ENCODE measurements at places on chromosomes 11 and 22.

DNA sequence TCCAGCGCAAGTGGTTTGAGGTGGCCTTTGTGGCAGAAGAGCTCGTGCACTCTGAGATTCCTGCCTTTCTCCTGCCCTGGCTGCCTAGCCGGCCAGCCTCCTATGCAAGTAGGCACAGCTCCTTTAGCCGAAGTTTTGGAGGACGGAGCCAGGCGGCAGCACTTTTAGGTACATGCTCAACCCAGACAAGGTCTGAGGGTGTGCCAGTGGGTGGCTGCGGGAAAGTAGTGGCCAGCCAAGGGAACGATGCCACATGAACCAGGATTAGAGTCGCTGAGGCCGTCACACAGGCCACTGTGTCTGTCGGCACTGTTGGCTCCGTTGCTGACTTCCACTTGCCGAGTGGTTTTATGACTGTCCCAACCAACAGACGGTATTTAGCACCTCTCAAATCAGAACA, 64.8 kb upstream of the YWHAH start:
- ATAC-seq, result no peak

DNA sequence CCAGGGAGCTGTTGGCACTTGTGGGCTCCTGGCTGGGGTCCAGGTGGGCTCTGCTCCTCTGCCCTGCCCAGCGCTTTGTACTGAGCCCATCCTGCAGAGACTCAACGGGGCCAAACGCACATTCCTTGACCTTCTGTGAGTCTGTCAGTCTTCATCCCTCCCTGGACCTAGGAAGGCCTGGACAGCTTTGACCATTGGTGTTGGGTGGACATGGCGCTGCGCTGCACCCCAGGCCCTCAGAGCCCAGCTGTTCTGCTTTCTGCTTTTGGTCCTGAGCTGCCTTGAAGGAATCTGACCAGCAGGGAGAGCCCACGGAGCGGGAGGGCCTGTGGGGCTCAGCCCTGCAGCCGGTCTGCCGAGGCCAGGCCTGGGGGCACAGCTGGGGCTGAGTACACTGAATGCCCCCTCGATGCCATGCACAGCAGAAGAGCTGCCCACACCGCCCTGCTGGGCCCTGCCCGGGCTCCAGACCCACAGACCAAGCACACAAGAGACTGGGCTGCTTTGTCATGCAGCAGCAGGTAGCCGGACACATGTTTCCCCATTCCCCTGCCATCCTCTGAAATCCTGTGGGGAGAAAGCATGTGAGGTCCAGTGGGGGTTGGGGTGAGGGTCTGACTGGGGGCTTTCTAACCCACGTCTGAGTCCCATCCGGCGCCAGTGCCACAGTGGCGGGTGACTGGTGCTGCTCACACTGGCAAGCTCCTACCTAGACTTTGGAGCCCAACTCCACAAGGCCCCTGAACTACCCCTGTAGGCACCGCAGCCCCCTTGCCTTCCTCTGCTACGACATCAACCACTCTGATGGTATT, 24.1 kb upstream of the CCDC188 start:
- ATAC-seq, result no peak

- no peak for ATAC-seq
These were observed 8.8 kb upstream of the WT1 start for GRCh38 chr11:32444186-32444585.

- no peak for ATAC-seq
These were observed 598.0 kb downstream of the BRD1 start for GRCh38 chr22:49229483-49230193.

- no peak for ATAC-seq
These were observed 78.1 kb downstream of the GAB2 start for GRCh38 chr11:78339483-78339882.

GRCh38 chr11:3659595-3660515, 11.3 kb downstream of the CHRNA10 start:
- ATAC-seq, result no peak

- ATAC-seq, result no peak
These were observed 546.8 kb downstream of the ETS1 start for GRCh38 chr11:128040603-128041002.

- no peak for ATAC-seq
These were observed 12.2 kb upstream of the VPS37C start for GRCh38 chr11:61173456-61173855.

DNA sequence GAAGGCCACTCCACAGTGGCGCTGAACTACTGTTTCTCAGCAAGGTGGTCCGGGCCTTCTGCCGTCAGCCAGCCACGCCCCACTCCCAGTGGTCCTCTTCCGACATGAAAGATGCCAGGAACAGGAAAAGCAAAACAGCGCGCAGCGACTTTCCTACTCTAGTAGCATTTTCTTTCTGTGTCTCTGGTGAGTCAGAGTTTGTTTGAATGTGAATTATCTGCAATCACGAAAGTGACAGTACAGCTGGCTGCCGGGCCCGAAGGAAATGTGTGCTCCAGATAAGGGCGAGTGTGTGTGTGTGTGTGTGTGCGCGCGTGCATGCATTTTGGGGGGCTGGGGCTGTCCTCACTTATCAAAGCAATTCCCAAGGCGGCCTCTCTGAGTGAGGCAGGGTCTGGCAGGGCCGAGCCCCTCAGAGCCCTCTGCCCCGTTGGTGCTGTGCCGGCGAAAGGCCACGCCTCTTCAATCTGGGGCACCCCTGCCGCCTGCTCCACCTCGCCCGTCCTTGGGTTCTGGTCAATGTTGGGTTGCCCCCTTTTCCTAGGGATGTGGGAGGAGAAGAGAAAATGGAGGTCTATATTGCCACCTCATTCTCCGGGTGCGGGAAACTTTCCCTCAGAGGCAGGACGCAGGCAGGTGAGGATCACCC, 288.5 kb downstream of the KIRREL3 start:
- ATAC-seq, result no peak

GRCh38 chr11:91804042-91804441, 420.6 kb upstream of the FAT3 start:
- no peak for ATAC-seq

GRCh38 chr11:131449036-131450019, 78.9 kb downstream of the NTM start:
- ATAC-seq, result no peak

GRCh38 chr22:36304429-36304828, 51.5 kb downstream of the APOL1 start:
- ATAC-seq, result peak; percentile 19

GRCh38 chr22:37501610-37502341, 15.6 kb upstream of the MFNG start:
- ATAC-seq, result peak; percentile 59

GRCh38 chr22:19845054-19845722, 9.5 kb downstream of the GNB1L start:
- ATAC-seq, result peak; percentile 20

DNA sequence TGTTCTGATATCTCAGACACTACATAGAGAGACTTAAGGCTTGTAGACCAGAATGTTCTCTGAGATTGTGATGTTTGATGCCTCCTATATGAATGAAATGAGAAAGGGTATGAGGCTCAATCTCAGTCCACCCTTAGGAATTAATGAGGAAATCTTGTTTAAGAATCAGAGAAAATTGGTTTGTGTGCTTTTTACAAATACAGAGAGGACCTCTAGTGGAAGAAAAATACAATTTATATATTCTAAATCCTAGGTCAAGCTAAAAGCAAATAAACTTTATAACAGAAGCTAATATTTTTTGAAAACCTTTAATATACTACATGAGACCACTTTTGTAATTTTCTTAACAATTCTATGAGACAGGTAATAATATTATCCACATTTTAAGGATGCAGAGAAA, 5.0 kb upstream of the OR52H1 start:
- no peak for ATAC-seq

DNA sequence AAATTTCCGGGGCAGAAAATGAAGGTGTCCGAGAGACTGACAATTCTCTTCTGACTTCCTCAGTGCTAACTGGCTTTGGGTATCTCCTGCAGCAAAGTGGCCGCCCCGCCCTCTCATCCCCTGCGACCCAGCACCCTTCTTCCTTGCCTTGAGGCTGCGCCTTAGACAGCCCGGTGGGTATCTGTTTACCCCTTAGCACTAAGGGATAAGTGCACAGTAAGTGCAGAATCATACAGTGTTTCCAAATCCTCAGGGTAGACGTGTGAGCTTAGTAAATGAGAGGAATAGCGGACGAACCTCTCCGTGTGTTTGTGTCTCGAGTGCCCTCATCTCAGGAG, 368 bp upstream of the CHORDC1 start:
- ATAC-seq, result peak; percentile 57

DNA sequence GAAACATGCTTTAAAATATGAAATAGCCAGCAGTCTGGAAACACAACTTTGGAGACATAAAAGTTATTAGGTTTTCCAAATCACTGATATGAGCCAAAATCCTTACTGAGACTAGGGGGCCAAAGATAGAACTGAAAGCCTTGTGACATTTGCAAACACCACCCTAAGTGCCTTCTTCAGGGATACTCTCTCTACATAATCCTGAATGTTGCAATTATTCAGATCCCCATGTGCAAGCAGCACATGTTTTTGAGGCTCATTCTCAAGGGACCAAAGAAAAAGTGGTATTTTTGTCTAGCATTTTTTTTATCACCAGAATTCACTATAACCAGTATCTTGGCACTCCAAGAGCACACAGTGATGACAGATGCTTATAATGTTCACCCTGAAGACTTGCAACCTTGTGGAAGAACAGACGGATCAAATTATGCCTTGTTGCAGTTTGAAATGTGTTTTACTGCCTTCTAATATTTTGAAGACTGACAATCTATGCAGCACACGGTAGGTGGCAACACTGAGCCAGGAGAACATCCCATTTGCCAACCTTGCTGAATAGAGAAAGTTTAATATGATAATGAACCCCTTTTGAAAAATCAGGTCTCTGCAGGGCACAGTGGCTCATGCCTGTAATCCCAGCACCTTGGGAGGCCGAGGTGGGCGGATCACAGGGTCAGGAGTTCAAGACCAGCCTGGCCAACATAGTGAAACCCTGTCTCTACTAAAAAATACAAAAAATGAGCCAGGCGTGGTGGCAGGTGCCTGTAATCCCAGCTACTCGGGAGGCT, 78.5 kb downstream of the PLEKHA7 start:
- ATAC-seq, result peak; percentile 51

- no peak for ATAC-seq
These were observed 60.6 kb upstream of the TCF20 start for GRCh38 chr22:42331014-42331413.

- peak; percentile 57 for ATAC-seq
These were observed 157.4 kb downstream of the COMMD9 start for GRCh38 chr11:36131721-36132397.

DNA sequence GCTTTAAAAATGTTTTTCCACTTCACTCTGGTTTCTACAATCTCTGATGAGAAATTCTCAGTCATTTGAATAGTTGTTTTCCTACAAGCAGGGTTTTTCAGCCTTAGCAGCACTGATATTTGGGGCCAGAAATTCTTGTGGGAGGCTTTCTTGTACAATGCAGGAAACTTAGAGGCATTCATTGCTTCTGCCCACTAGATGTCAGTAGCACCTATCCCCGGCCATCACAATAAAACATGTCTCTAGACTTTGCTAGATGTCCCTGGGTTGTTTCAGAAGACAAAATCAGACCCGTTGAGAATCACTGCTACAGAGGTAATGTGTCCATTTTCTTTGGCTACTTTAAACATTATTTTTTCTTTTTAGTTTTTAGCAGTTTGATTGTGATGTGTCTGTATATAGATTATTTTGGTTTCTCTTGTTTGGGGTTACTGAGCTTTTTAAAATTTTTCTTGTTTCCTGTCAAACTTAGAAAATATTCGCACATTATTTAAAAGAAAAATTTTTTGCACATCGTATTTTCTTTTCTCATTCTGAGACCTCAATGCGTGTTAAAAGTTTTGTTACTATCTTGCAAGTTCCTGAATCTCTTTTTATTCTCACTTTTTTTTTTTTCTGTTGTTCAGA, 60.8 kb upstream of the CCDC179 start:
- ATAC-seq, result no peak

DNA sequence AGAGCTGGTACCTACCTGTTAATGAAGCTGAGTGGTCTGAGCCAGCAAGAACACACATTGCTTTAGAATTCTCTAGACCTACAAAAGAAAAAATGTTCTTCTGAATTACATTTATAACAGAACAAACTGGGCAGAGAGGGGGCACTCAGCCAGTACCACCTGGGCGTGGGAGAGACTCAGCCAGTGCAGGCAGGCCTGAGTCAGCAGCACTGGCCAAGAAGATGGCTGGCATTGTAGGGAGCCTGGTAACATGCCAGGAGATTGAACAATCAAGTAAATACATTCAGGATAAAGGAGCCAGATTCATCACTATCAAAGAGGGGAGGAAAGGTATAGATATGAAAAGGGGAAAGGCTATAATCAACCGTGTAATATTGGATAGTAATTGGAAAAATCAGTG, 19.9 kb downstream of the SERGEF start:
- ATAC-seq, result no peak

- no peak for ATAC-seq
These were observed 106.2 kb downstream of the RAB38 start for GRCh38 chr11:88068848-88069554.

Data from gastroesophageal sphincter (tissue), 4 donors.